Activated CD4-positive, alpha-beta T cell treated with anti-CD3 and anti-CD28 coated beads for 36 hours (primary cell): ENCODE measurements at places on chromosomes 5 and 9. TPM values are rescaled to one million over a fixed set of nuclear protein-coding genes. Genes with fewer than 3 reads are reported as not detected.

DNA sequence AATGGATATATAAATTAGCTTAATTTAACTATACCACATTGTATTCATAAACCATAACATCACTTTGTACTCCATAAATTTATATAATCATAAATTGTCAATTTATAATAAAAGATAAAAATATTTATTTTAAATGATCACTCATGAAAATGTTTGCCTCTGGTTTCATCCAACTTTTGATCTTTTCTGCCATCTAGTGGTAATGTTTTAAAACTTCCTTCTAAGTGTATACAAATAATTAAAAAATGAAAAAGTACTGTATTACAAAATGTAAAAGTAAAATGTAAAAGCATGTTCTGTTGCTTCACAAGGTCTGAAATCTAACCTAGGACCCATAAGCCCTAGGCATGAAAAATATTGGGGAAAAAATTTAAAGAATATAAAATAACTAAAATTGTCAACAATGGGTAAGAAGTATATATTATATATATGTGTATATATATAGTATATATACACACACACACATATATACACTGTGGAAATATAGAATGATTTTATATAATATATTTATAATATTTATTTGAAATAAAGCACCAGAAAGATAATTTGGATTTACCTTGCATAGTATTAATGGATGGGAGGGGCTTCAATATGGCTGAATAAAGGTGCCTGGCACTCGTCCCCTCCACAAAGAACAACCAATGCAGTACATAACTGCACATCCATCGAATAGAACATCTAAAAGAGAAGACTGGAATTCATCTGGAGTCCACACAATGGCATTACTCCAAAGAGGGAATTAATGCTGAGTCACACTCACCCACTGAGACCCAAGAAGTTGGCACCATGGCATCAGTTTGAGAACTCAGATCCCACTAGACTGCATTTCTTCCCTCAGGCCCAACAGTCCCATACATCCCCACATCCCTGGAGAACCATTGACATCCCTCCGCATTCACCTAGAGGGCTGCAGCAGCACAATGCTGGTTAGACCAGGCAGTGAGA is 32.5 kb downstream of the ANXA1 start:
- H3K36me3 ChIP-seq, result no peaks in the 10 kb centered on the region
- no peak for DNase-seq
- H3K27ac ChIP-seq, result no peak overlapping the region

GRCh38 chr5:74206579-74207550 is 433.7 kb downstream of the ENC1 start:
- H3K27ac ChIP-seq, result no peak overlapping the region
- no peak for DNase-seq
- peaks cover 13% of the 10 kb centered on the region for H3K27me3 ChIP-seq

DNA sequence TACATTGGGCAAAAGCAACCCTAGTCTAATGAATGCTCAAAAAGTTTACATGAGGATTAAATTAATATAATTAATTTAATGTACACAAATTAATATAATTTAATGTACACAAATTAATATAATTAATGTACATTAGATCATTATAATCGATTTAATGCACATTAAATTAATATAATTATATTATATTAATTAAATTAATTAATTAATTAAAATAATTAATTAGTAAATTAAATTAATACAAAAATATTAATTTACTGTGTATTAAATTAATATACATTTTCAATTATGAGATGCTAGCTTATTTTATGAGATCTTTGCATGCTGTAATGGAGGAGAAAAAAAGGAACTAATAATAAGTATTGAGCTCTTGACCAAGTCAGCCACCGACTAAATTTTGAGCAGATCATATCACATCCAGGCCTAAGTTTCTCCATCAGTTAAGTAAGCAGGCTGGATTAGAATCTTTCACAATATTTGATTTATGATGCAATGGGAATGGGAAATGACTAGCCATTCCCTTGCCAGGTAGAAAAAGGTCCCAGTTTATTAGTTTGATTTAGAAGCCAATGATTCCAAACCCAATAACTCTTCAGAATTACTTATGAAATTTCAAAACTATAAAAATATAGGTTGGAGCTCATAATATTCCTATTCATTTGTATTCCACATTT is 533.4 kb upstream of the GRIA1 start:
- H3K4me1 ChIP-seq, result no peaks in the 10 kb centered on the region
- no peak for DNase-seq
- H3K27me3 ChIP-seq, result no peaks in the 10 kb centered on the region
- no peak overlapping the region for H3K4me3 ChIP-seq
- H3K27ac ChIP-seq, result no peak overlapping the region
- H3K36me3 ChIP-seq, result no peaks in the 10 kb centered on the region

GRCh38 chr9:93601063-93601462 is 24.7 kb downstream of the PHF2 start:
- no peaks in the 10 kb centered on the region for H3K27me3 ChIP-seq
- DNase-seq, result no peak
- peaks cover 11% of the 10 kb centered on the region for H3K36me3 ChIP-seq
- H3K4me3 ChIP-seq, result no peak overlapping the region

- no peaks in the 10 kb centered on the region for H3K4me1 ChIP-seq
- no peak overlapping the region for H3K4me3 ChIP-seq
- no peak overlapping the region for H3K27ac ChIP-seq
- no peak for DNase-seq
- no peaks in the 10 kb centered on the region for H3K36me3 ChIP-seq
- peaks cover 23% of the 10 kb centered on the region for H3K27me3 ChIP-seq
Observed at GRCh38 chr5:6568889-6569288, 64.0 kb downstream of the NSUN2 start.

Gene ZNF622
- total RNA-seq, result 36.3 TPM

Gene N4BP3
- 3.7 TPM for total RNA-seq

Gene ITGA1
- total RNA-seq, result 1.9 TPM

DNA sequence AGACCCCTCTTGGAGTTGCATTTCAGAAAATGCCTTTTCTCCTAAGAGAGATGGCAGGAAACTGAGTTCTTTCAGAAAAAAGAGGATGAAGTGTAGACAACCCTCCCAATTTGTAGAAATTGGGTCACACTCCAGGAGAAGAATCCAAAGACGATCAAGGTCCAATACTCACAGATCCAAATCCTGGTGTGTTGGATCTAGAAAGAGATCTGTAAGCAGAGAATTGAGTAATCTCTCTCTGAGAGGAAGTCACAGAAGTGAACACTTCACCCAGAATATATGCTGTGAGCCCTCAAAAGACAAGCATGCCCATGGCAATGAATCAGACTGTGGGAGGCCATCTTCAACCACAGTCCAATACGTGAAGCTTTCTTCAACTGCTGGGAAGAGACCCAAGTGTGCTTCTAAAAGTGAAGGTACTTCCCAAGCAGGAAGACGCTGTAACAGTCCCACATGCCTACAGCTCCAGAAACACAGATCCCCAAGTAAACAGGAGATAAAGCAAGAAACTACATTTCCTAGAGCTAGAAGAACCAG is 182.7 kb downstream of the SMC2 start:
- H3K36me3 ChIP-seq, result no peaks in the 10 kb centered on the region
- H3K4me1 ChIP-seq, result no peaks in the 10 kb centered on the region
- no peak overlapping the region for H3K27ac ChIP-seq

Gene IFNA6
- not detected for total RNA-seq

- H3K27ac ChIP-seq, result no peak overlapping the region
- no peaks in the 10 kb centered on the region for H3K4me1 ChIP-seq
- no peaks in the 10 kb centered on the region for H3K27me3 ChIP-seq
- no peak for DNase-seq
Observed at GRCh38 chr5:132322266-132322665, 28.1 kb downstream of the SLC22A4 start.

GRCh38 chr5:17317473-17317872 is 100.0 kb downstream of the BASP1 start:
- DNase-seq, result no peak
- H3K27ac ChIP-seq, result no peak overlapping the region
- H3K27me3 ChIP-seq, result no peaks in the 10 kb centered on the region
- H3K36me3 ChIP-seq, result no peaks in the 10 kb centered on the region
- H3K4me3 ChIP-seq, result no peak overlapping the region

Gene CCL27
- total RNA-seq, result 0.23 TPM

- peak overlapping the region; percentile 99 for H3K4me3 ChIP-seq
- H3K36me3 ChIP-seq, result peaks cover 43% of the 10 kb centered on the region
- no peaks in the 10 kb centered on the region for H3K27me3 ChIP-seq
- peak; percentile 15 for DNase-seq
Observed at GRCh38 chr5:154858972-154859871, 795 bp downstream of the CNOT8 start.

Gene SVEP1
- total RNA-seq, result not detected

- H3K4me3 ChIP-seq, result no peak overlapping the region
- DNase-seq, result no peak
- no peaks in the 10 kb centered on the region for H3K4me1 ChIP-seq
- H3K27ac ChIP-seq, result no peak overlapping the region
- peaks cover 2% of the 10 kb centered on the region for H3K27me3 ChIP-seq
Observed at GRCh38 chr5:129653057-129653375, 94.9 kb upstream of the MINAR2 start.
